ENCODE measurements at places on chromosomes 6 and 20.

- no peak for DNase-seq
Measured at GRCh38 chr6:145539831-145540230, 195.5 kb downstream of the EPM2A start.

GRCh38 chr6:109296452-109296851 lies 85.8 kb downstream of the CD164 start:
- no peak for DNase-seq

- DNase-seq, result no peak
Measured at GRCh38 chr6:135535989-135536414, 38.5 kb upstream of the AHI1 start.

DNA sequence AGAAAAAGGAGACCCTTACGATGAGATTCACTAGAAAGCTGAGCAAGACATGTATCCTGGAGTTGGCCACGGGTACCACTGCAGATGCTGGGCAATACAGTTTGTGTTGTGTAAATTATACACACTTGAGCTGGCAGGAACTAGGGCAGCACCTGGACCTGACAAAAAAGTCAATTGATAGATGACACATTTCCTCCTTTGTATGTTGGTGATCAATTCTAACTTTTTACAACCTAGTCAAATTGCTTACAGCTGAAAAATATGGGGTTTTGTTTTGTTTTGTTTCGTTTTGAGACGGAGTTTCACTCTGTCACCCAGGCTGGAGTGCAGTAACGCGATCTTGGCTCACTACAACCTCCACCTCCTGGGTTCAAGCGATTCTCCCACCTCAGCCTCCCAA lies 108.9 kb downstream of the UST start:
- DNase-seq, result no peak

DNA sequence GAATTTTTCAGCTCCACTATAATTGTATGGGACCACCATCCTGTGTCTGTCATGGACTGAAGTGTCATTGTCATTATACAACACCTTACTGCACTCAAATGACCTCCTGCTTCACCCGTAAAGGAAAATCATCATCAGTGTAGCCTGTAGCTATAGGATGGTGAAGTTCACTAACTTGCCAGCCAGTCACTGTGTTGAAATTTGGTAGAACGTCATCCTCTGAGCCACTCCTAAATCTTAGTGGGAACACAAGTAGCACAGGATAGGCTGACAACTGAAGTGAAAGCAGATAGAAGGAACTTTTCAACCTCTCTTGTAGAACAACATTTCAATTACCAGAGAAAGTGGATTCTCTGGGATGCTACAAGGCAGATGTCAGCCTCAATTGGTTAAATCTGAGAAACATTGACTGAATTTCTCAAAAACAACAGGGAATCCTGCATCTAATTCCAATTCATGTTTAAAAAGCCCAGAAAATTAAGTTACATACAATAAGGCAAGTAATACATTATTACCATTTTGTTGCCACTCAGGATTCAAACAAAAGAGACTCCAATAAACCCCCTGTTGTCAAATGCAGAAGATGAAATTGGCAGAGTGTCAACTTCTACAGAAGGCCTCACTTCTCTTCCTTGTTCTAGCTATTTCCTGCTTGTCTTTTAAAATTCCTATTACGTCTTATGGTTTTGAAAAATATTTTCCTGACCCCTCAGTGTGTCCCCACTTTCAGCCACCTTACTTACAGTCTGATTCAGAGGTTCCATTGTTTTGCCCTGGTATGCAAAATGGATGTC lies 647.9 kb upstream of the AGPAT4 start:
- no peak for DNase-seq
